ENCODE measurements at places on chromosomes 4 and X. TPM values are rescaled to one million over a fixed set of nuclear protein-coding genes. Genes with fewer than 3 reads are reported as not detected.

Gene ZXDA
- 3.0 TPM for total RNA-seq

Gene BEND4
- 0.57 TPM for total RNA-seq

Gene MXRA5
- total RNA-seq: not detected

Gene CITED1
- 0.38 TPM for total RNA-seq

Gene ADAM29
- not detected for total RNA-seq

Gene RAPGEF2
- total RNA-seq: 14.0 TPM

Gene OPHN1
- 0.84 TPM for total RNA-seq

Gene LRIT3
- total RNA-seq: 0.73 TPM

Gene SLC26A1
- 0.88 TPM for total RNA-seq

DNA sequence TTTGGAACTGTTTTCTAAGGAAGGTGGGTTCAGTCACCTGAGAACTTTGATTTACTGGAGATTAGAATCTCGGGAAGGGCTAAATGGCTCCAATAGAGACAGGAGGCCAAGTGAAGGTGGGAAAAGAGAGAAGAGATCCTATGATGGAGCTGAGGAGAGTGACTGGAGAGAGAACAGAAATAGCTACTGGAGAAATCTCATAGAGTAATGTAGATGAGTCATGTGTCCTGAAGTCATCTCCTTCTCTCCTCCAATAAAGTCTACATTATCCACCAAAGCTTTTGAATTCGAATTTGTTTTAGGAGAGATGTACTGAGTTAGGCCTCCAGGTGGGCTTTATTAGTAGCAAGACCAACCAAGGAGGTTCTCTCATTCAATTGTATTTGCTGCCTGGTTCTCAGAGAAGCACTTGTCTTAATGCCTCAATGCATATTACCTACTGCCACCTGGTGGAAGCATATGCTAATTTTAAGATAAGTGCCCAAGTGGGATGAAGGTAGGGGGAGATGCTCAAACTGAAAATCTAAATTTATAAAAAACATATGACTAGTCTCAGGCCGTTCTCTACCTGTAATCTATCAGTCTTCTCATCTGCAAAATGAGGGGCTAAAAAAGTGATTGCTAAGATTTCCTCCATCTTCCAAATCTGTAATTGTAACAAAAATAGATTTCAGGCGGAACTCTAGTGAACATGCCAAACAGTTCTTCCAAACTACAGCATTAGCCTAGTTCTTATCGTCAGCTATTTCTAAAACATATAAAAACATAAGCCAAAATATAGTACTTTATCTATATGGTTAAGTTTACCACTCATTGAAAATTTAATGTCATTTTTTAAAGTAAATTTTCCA, 24.4 kb downstream of the TXK start:
- DNase-seq: no peak

- DNase-seq: no peak
Measured at GRCh38 chrX:43469391-43470054, 186.6 kb upstream of the MAOA start.

- no peak for DNase-seq
Measured at GRCh38 chrX:129642641-129643040, 12.1 kb downstream of the APLN start.

GRCh38 chr4:115537387-115537786, 424.0 kb upstream of the NDST4 start:
- no peak for DNase-seq

GRCh38 chr4:62670514-62670913, 1470.4 kb downstream of the ADGRL3 start:
- DNase-seq: no peak

GRCh38 chr4:180564448-180564847, 1678.8 kb upstream of the TENM3 start:
- no peak for DNase-seq

- DNase-seq: no peak
Measured at GRCh38 chr4:37068580-37068979, 176.0 kb upstream of the NWD2 start.

DNA sequence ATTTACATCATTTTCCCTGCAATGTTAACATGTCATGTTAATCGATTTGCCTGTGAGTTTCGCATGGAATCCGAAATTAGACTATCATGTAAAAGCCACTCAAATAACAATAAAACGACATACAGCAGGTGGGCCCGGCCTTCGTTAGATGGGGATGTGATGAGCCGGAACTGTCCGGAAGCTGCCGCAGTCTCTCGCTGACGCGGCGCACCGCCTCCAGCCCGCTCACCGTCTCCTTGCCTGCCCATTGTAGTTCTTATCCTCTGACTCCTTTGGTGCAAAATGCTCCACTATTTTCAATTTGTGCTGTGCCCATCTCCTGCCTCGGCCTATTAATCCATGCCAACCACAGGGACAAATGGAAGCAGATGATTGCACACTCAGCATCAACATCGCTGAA, 877.5 kb upstream of the TENM3 start:
- DNase-seq: no peak

DNA sequence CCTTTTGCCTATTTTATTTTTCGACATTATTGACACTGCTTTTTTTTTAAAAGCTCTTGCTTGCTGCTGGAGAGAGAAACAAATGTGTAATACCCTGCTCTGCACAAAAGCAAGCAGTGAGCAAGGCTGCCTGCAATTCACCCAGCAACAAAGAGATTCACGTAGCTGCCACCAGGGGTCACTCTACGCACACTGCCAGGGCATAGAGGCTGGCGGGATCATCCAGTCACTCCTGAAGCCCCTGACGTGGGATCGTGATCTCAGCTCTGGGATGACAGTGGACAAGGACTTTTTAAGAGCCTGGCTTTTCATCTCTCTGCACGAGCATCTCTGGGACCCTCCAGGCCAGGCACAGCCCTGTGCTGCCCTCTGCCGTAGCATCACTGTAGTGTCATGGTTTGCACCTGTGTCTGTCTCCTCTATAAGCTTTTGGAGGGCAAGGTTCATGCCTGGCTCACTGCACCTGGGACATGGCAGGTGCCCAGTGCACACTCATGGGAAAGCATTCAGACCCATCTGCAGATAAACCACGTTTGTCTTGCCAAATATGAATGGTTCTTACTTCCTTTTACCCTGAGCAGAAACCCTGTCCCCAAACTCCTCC, 19.8 kb downstream of the C4orf50 start:
- peak; percentile 62 for DNase-seq

GRCh38 chrX:31251336-31251735, 179.5 kb upstream of the FTHL17 start:
- DNase-seq: no peak

GRCh38 chr4:25368315-25368714, 8.7 kb upstream of the ANAPC4 start:
- no peak for DNase-seq

- no peak for DNase-seq
Measured at GRCh38 chrX:16087076-16087475, 36.3 kb upstream of the GRPR start.

DNA sequence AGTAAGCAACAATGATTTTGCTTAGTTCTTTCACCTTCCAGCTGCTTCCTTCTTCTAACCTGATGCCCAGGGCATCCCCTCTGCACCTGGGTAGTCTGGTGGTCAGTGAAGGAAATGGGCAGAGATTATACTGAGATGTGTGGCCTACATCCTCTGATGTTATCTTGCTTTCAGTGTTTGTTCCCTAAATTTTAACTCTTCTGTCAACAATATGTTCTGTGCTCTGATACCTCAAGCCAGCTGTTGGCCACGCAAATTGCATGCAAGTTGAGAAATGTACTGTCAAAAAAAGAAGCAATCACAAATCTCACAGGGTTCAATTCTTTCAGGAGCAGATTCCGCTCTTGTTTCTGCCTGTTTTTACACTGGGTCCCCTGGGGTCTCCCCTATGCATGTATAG, 73.8 kb downstream of the FBXW7 start:
- DNase-seq: no peak

DNA sequence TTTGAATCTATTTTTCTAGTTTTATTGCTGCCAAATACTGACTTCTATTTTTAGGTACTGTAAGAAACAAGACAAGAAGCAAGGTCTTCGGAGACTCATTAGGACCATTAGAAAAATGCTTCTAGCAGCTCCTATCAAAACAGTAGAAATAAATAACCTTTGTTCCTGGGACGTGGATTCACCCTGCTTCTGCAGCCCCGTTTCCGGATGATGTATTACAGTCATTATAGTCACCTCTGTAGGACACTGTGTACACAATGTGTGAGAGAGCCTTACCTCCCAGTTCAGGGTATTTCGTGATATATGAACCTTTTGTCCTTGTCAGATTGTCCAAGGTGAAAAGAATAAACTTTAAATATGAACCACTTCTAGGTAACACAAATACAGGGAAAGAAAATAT, 484.0 kb upstream of the TECRL start:
- no peak for DNase-seq

- no peak for DNase-seq
Measured at GRCh38 chrX:21802839-21803238, 36.6 kb upstream of the MBTPS2 start.

GRCh38 chrX:16320765-16321355, 153.6 kb downstream of the MAGEB17 start:
- DNase-seq: no peak

DNA sequence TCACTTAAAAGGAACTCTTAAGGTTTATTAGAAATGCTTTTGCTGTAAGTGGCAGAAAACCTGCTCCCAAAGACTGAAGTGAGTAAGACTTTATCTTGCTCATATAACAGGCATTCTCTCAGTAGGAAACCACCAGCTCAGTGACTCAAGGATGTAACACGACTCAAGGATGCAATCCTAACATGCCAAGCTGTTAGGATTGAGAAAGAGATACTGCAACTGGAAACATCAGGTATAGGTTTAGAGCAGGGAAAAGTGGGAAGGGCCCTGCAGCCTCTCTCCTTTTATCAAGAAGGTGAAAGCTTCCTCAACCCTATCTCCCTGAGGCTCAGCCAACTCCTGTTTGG, 11.9 kb upstream of the SLC9A7 start:
- no peak for DNase-seq

GRCh38 chr4:107710493-107711459, 9.3 kb downstream of the PAPSS1 start:
- no peak for DNase-seq

DNA sequence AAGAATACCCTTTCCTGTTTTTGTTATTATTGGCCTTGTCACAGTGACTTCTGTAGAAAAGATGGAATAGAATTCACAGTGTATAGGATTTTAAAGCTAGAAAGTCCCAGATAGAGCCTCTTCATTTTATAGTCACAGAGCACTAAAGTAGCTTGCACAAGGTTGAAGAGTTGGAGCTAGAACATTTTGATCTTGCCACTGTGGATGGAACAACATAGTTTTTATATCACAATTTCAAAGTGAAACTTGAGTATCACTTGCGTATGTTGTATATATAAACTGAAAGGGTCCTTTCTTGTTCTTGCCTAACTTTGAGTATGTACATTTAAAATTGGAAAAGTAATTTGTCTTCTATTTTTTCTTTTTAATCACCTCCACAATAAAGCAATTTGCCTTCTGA, 2.7 kb downstream of the USO1 start:
- DNase-seq: no peak

DNA sequence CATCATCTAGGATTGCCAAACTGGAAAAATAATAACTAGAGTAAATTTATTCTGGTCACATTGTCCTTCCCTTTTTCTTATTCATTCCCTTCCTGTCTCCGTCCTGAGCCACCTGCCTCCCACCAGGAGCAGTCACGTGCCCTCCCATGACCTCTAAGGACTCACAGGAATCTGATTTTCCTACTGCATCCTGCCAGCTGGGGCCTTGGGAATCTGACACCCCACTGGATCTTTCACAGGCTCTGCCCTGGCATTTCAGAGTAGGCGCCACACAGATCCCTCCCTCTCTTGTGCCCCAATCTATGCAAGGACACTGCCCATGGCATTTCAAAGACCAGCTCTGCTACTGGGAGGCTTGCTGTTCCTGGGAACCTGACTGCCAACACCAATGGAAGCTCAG, 520.5 kb downstream of the PPARGC1A start:
- DNase-seq: no peak

DNA sequence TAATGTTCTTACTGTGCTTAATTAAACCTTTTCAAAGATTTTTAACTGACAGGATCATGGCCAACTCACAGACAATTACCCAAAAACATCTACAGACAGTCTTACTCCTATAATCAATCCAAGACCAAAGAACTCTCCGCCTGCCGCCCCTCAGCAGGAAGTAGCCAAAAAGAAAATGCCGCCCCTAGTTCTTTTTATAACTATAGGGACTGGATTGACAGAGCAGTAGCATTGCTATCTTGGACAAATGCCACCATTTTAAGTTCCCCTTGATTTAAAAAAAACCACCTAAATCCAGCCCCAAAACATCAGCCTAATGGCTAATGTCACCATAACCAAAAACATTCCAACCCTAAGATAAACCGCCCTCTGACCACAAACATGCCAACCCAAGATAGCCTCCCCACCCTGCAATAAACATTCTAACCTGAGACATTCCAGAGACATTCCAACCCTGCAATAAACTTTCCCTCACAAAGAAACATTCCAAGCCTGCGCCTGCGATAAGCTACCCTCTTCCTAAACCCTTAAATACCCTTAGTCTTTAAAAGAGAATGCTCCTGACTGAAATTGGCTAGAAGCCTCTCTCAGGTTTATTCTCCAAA, 77.0 kb downstream of the COQ2 start:
- no peak for DNase-seq

DNA sequence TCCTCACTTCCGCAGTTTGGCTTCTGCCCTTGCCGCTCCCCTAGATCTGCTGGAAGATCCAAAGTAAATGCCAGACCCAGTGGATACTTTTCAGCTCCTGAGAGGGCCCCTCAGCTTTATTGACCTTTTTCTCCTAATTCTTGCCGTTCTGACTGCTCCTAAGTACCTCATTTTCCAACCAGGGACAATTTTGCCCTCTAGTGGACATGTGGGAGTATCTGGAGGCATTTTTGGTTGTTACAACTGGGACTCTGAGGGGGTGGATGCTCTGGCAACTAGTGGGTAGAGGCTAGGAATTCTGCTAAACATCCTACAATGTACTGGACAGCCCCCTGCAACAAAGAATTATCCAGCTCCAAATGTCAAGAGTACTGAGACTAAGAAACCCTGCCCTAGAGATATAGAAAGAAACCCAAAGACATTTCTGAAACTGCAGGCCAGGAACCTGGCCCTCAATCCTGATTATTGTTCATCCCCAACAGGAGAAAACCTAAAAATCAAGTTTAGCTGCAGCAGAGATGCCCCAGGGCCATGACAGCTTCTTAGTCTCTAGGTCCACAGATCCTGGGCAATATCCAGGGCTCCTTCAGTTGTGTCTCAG, 3.4 kb downstream of the TEX13B start:
- DNase-seq: no peak

DNA sequence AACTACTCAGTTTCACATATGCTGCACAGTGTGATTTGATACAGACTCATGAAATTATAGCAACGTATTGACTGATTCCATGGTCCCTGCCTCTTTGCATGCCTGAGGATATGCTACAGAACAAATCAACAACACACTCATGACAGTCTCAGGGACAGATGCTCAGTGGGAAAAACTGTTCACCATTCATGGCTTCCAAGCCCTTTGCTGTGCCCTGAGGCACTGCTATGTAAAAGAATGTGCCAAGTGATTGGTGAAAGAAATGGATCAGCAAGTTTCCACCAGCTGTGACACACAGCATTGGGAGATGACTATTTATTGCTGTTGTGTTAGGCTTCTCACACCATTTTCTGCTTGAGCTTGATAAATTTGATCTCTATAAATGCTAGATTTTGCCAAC, 825.6 kb upstream of the INTU start:
- no peak for DNase-seq

GRCh38 chr4:124191329-124191728, 521.2 kb downstream of the ANKRD50 start:
- DNase-seq: no peak
